ENCODE measurements at places on chromosomes 5 and 9. TPM values are rescaled to one million over a fixed set of nuclear protein-coding genes. Genes with fewer than 3 reads are reported as not detected.

Gene PCDHB5
- total RNA-seq = not detected

Gene PDCD1LG2
- 4.1 TPM for total RNA-seq

Gene TCF7
- 19.2 TPM for total RNA-seq

Gene DRD1
- total RNA-seq = not detected

Gene ATP10B
- total RNA-seq = not detected

DNA sequence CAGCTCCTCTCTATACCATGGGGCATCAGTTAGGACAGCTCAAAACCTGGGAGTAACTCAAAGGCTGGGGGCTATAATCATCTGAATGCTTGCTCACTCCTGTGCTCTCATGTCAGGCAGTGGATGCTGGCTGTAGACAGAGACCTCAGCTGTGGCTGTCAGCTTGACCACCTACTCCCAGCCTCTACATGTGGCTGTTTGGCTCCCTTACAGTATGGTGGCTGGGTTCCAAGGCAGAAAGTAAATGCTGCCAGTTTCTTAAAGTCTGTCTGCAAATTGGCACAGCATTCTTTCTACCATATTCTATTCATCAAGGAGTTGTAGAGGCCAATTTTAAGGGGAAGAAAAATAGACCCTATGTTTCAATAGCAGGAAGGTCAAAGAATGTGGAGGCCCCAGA is 66.9 kb downstream of the TMC1 start:
- peaks cover 9% of the 10 kb centered on the region for H3K36me3 ChIP-seq
- no peak overlapping the region for H3K4me3 ChIP-seq
- no peak for DNase-seq
- no peak overlapping the region for H3K27ac ChIP-seq

DNA sequence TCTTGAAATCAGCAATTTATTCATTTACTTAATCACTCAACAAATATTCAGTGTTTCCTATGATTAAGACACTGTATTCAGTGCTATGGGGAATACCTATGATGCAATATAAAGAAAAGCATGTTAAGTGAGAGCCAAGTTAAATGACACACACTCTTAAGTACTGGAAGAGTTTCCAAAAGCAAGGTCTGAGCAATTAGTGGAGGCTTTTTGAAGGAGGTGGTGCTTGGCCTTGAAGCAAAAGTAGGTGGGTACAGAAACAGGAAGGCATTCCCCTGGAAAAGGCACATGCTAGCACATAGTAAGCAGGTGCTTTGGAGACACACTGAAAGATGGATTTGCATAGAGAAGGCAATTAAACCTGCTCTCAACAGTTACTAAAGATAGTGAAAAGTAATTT is 4.0 kb downstream of the TSLP start:
- no peak overlapping the region for H3K4me3 ChIP-seq
- H3K36me3 ChIP-seq = no peaks in the 10 kb centered on the region
- H3K4me1 ChIP-seq = peaks cover 18% of the 10 kb centered on the region
- peaks cover 61% of the 10 kb centered on the region for H3K27me3 ChIP-seq
- H3K27ac ChIP-seq = no peak overlapping the region

DNA sequence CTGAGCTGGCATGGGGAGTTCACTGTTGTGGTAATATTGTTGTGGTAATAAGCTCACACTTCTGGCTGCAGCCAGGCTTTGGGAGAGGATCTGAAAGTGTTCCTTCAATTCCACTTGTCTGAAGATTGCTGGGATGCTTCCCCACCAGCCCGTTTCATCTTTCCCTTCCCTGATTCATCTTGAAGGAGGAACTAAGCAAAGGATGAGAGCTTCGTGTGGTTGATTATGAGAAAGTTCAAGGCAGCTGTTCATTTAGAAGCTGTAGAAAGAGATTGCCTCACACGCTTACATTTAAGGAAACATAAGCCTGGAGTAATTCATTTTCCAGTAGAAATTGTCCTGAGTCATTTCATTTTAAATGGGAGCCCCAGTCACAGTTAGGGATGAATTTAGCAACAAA is 122.4 kb upstream of the GAS1 start:
- no peak overlapping the region for H3K27ac ChIP-seq
- no peak for DNase-seq
- no peaks in the 10 kb centered on the region for H3K4me1 ChIP-seq

GRCh38 chr9:28464481-28465216 is 891.4 kb upstream of the C9orf72 start:
- H3K27ac ChIP-seq = no peak overlapping the region
- no peaks in the 10 kb centered on the region for H3K27me3 ChIP-seq
- no peak overlapping the region for H3K4me3 ChIP-seq
- no peaks in the 10 kb centered on the region for H3K4me1 ChIP-seq

GRCh38 chr5:53323943-53324642 is 156.3 kb upstream of the FST start:
- H3K4me1 ChIP-seq = no peaks in the 10 kb centered on the region
- H3K4me3 ChIP-seq = no peak overlapping the region
- no peaks in the 10 kb centered on the region for H3K36me3 ChIP-seq

DNA sequence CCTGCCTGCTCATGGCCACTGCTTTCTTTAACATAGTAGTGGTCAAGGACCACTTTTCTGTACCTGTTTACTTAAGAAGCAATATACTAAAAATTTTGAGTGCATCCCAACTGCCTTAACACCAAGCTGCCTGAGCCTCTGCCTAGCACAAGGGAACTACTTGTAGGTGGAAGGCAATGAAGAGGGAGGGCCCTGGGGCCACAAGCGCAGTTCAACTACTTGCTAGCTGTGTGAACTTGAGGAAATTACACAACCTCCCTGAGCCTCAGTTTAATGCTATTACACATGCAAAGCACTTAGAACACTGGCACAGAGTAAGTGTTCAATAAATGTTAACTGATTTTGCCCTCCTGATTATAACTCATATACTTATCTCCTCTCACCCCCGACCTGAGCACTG is 6.3 kb downstream of the ARL15 start:
- peaks cover 5% of the 10 kb centered on the region for H3K36me3 ChIP-seq
- DNase-seq = no peak
- no peak overlapping the region for H3K27ac ChIP-seq

GRCh38 chr9:4742246-4742645 is 1.2 kb upstream of the AK3 start:
- H3K27ac ChIP-seq = no peak overlapping the region
- peaks cover 39% of the 10 kb centered on the region for H3K4me1 ChIP-seq
- DNase-seq = no peak

- no peaks in the 10 kb centered on the region for H3K27me3 ChIP-seq
- H3K36me3 ChIP-seq = no peaks in the 10 kb centered on the region
- H3K4me3 ChIP-seq = no peak overlapping the region
- no peak for DNase-seq
- H3K27ac ChIP-seq = no peak overlapping the region
Observed at GRCh38 chr5:92836855-92837755, 743.9 kb downstream of the NR2F1-AS1 start.

- no peak overlapping the region for H3K4me3 ChIP-seq
- DNase-seq = no peak
- no peaks in the 10 kb centered on the region for H3K36me3 ChIP-seq
- H3K27ac ChIP-seq = no peak overlapping the region
- H3K27me3 ChIP-seq = no peaks in the 10 kb centered on the region
- no peaks in the 10 kb centered on the region for H3K4me1 ChIP-seq
Observed at GRCh38 chr5:172943906-172944305, 15.3 kb upstream of the RPL26L1 start.

DNA sequence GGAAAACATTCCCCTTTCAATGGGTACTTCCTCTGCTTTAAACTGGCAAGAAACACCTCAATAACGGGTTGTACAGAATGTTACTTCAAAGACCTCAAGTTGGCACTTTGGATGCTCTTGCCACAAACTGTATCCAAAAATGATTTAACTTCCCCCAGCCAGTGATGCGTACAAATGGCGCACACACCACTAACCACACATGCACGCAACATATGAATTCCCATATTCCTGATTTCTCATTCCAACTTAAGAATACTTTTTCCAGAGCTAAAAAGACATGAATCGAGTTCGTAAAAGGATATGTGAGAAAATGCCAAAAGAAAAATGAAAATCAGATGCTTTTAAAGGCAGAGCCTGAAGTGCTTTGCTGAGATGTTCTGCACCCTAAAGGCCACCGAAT is 388.0 kb upstream of the PIK3R1 start:
- H3K4me1 ChIP-seq = no peaks in the 10 kb centered on the region
- H3K4me3 ChIP-seq = no peak overlapping the region
- no peak for DNase-seq
- H3K36me3 ChIP-seq = no peaks in the 10 kb centered on the region
- H3K27ac ChIP-seq = no peak overlapping the region
- H3K27me3 ChIP-seq = no peaks in the 10 kb centered on the region

DNA sequence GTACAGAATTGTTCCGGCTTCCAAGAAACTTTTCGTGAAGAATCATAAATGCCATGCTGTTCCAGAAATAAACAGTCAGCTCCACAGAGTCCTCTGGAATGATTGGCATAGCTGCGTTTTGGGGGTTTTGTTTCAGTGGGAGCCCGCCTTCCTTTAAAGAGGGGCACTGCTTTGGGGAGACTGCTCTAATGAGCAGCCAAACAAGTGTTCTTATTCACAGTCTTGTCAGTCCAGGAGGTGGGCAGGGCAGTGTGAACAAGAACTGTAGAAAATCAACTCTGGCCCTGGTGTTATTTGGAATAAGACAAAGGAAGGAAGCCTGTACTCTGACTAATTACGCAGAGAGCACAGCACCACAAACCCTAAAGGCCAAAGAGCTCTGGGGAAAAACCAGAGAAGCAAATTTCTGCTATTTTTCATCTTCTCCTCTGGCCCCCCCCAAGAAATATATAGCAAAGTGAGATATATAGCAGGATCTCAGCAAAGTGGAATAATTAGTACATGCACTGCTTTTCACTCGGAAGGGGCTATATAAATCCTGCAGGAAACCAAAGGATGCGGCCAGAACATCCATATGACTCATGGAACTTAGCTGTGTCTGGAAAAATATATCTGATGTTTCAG is 92.9 kb downstream of the GLDC start:
- no peak for DNase-seq
- no peaks in the 10 kb centered on the region for H3K27me3 ChIP-seq
- H3K36me3 ChIP-seq = no peaks in the 10 kb centered on the region
- no peak overlapping the region for H3K27ac ChIP-seq
- H3K4me3 ChIP-seq = no peak overlapping the region
- H3K4me1 ChIP-seq = no peaks in the 10 kb centered on the region

All from activated CD4-positive, alpha-beta memory T cell treated with anti-CD3 and anti-CD28 coated beads, Interleukin-2, amount 10 ng/mL, durations not matched to agents 7 days and 5 days (primary cell).